ENCODE measurements at places on chromosomes 2 and 18.

- no peak for DNase-seq
Observed at GRCh38 chr2:30039101-30039500, 107.7 kb upstream of the YPEL5 start.

- no peak for DNase-seq
Observed at GRCh38 chr18:12336171-12336613, 28.2 kb downstream of the TUBB6 start.

- no peak for DNase-seq
Observed at GRCh38 chr2:69017080-69017479, 4.1 kb downstream of the ANTXR1 start.

GRCh38 chr18:8586941-8587340 is 22.3 kb upstream of the RAB12 start:
- no peak for DNase-seq

DNA sequence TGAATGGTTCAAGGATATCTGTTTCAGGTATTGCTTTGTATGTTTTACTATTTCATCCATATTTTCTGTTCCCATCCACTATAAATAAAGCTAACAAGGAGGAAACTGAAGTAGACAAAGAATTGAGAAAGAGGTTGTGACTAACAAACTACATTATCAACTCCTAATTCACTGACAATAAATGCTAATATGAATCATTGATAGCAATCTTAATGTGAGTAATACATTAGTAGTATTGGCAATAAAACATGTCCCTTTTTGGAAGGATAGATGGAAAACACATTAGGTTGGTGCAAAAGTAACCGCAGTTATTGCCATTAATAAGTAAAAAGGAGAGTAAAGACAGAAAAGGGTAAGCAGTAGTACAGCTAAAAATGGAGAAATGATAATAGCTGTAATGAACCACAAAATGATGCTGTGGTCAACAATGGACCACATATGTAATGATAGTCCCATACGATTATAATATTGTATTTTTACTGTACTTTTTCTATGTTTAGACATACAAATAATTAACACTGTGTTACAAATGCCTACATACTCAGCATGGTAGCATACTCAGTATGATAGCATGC is 104.7 kb downstream of the THADA start:
- no peak for DNase-seq

- no peak for DNase-seq
Observed at GRCh38 chr2:97774425-97774824, 61.0 kb downstream of the ZAP70 start.

DNA sequence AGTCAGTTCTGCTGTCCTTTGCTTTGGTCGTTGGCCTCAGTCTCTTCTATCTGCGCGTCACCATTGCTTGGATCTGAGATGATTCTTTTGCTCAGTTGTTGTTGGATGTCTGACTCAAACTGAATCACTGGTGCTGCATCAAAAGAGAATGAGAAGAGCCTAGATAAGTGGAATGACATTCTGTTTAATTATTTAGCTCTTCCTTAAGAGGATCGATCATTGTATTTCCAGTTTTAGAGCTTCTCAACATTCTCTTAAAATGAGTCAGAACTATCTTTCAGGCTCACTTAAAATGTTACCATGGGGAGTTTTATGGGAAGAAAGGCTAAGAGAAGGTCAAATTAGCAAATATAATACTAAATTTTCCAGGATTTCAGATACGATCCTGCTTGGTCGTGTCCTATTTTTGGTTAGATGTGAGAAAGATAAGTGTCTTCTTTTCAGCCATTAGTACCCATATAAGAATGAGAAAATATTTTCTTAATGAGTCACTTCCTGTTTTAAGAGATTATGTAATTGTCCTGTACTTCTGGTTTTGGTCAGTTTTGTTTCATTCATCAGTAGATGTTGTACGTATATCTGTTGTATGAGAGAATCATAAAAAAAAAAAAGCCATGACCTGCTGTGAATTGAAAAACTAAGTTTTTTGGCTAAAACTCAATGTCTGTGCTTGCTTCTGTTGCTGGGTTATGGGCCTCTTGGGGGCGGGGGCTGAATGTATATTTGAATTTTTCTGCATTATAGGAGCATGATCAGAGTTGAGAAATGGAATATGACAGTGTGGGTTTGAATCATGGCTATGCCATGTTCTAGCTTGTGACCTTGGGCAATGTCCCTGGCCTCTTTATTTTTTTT is 31.6 kb upstream of the CASP10 start:
- DNase-seq: no peak

GRCh38 chr2:86499326-86499725 is 58.2 kb downstream of the KDM3A start:
- DNase-seq: no peak

GRCh38 chr18:50866765-50867164 is 12.2 kb upstream of the ME2 start:
- no peak for DNase-seq

- no peak for DNase-seq
Observed at GRCh38 chr2:118031566-118031965, 17.7 kb upstream of the CCDC93 start.

DNA sequence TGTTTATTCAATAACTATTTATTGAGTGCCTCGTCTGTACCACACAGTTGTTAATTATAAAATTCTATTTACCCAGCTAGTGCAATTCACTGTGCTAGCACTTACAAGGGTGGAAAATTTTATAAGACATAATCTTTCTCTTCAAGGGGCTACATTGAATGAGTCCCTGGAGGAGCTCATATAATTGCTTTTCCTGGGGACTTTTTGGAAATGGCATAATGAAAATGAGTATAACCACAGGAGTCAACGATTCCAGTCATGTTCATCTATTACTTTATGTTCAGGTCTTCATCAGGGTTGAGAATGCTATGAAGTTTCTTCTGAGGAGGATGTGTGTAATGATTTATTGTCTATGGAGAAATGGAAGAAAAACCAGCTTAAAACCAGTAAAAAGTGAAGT is 52.9 kb upstream of the TMEM200C start:
- DNase-seq: no peak

DNA sequence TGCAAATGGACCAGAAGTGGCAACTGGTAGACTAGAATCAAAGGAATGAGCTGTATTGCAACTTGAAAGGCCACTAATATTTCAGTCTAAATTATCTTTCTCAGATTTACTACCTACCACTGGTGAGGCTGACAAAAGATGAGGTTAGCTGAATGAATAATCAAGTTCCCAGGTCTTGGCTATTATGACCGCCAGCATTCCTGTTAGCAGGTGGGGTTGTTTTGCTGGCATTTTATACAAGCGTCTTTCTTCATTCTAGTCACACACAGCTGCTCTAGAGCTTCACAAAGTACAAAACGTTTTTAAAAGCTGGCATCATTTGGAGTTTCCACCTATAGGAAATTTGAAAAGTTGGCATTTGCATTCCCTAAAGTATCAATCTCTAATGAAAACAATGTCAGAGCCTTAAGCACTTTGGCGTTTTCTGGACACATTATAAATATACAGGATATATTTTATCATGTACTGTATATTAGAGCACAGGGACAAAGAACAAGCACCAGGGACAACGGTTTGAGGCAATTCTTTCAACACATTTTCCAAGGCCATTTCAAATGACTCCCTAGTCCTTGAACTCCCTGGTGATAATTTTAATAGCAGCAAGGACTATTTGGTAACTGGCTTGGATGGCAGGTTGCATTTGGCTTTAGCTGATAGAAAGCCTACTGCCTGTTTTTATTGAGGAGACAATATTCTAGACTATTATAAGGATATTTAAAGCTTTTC is 410.2 kb upstream of the CHST9 start:
- no peak for DNase-seq

DNA sequence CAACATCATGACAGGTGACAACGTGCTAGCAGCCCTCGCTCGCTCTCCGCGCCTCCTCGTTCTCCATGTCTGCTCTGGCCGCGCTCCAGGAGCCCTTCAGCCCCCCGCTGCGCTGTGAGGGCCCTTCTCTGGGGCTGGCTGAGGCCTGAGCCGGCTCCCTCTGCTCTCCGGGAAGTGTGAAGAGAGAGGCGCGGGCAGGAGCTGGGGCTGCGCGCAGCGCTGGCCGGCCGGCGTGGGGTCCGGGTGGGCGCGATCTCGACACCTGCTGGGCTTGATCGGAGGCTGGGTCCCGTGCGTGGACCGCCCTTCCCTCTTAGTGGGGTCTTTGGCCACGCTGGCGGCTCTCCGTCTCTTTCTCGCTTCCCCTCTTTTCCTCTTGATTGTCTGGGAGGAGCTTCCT is 195.5 kb downstream of the ANKRD30BL start:
- DNase-seq: no peak

- no peak for DNase-seq
Observed at GRCh38 chr2:131011486-131011885, 81.8 kb downstream of the FAM168B start.

DNA sequence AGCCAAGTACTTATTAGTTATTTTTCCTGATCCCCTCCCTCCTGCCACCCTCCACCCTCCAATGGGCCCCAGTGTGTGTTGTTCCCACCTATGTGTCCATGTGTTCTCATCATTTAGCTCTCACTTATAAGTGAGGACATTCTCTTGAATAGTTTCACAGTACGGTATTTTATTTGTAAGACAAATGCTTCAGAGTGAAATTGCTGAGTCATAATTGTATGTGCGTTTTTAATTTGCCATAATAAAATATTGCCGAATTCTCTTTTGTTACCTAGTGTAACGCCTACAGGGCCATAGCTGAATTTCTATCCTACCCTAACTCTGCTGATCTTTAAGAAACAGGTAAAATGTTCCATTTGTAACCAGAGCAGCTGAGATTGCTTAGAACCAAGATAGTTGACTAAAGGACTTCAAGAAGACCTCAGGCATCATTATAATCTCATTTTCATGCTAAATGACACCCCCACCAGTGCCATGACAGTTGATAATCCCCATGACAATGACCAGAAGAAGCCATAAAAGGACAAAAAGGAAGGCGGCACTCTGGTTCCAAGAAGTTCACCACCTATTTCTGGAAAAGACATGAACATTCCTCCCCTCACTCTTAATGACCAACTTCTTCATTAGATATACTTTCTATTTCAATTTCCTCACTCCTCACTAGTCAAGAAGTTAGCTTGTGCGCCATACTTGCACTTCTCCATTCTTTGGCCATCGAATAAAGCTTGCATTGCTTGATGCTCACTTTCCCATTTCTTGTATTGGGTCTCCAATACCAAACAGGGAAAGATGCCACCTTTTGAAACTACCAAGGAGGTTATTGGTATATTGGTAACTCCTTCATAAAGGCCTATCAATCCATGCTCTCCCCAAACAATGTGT is 18.4 kb downstream of the SCN9A start:
- DNase-seq: no peak

GRCh38 chr18:1928711-1929110 is 642.6 kb downstream of the METTL4 start:
- DNase-seq: no peak

- DNase-seq: no peak
Observed at GRCh38 chr2:173094731-173095130, 19.1 kb downstream of the MAP3K20 start.

DNA sequence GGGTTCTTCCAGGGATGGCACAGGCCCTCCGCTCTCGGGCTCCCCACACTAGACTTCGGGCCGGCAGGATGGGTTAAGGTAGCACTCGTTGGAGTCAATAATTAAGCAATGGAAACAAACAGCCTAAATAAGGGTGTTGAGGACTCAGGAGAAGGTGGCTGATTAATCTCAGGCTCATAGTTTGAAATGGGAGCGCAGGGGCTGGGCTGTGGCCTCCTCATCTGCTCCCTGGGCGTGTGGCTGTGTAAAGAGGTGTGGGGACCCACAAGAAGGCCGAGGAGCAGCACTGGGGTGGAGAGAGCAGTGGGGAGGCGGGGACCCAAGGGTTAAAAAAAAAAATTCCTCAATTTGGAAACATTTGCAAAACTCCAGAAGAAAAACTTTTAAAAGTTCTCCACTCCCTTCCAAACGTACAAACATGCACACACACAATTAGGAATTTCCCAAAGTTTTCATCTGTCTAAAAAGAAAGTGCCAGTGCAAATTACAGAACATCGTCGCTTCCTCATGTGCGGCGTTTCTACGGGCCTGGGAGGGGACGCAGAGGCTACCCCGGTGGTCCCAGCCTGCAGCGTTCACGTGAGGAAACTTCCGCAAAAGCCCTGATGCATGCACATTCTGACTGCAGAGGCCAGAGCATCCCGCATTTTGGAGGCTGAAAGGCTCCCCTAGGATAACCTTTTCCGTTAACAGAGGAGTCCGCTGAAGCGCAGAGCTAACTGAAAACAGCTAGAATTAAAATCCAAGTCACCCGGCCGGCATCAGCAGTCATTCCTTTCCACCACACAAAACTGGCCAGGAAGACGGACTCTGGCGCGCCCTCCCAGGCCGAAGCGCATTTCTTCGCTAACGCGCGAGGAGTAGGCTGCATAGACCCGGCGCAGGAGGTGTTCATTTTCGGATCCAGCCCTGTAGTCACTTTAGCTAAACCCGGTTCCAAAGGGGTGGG is 1.0 kb upstream of the TUBB6 start:
- DNase-seq: no peak

- DNase-seq: no peak
Observed at GRCh38 chr2:118604811-118605210, 242.6 kb downstream of the EN1 start.

GRCh38 chr2:175107146-175107545 is 60.9 kb downstream of the ATF2 start:
- DNase-seq: no peak

- DNase-seq: no peak
Observed at GRCh38 chr2:40062381-40062780, 283.3 kb upstream of the THUMPD2 start.

GRCh38 chr18:52340406-52341102 is 557 bp downstream of the DCC start:
- no peak for DNase-seq

GRCh38 chr18:4233468-4233867 is 221.6 kb downstream of the DLGAP1 start:
- no peak for DNase-seq

GRCh38 chr2:160584972-160585494 is 91.4 kb upstream of the RBMS1 start:
- DNase-seq: no peak

DNA sequence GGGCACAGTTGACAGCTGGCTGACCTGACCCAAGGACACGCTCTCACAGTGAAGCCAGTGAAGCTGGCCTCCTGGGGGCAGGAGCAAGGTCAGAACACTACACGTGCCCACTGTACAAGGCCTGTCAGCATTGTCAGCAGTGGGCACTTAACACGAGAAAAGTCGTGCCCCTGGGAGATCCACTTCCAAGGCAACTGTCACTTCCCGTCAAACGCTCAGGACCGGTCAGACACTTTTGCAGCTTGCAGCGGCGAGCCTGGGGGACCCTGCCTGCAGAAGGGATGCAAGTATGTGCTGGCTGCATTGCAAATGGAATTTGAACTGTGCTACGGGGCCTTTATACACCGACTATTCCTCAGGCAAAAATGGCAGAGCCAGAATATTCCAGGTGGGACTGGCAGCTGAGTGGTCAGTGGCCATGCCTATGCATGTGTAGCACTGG is 176.2 kb downstream of the BCL2 start:
- no peak for DNase-seq

- DNase-seq: no peak
Observed at GRCh38 chr2:54336136-54336976, 80.3 kb upstream of the TSPYL6 start.

- no peak for DNase-seq
Observed at GRCh38 chr2:185219981-185220380, 518.6 kb upstream of the FSIP2 start.

- DNase-seq: no peak
Observed at GRCh38 chr2:69469784-69470183, 32.5 kb upstream of the NFU1 start.

GRCh38 chr2:43426305-43427031 is 169.4 kb downstream of the THADA start:
- DNase-seq: peak; percentile 43
